ENCODE measurements at places on chromosomes 2 and 18. TPM values are rescaled to one million over a fixed set of nuclear protein-coding genes. Genes with fewer than 3 reads are reported as not detected.

TMEM163 gene
- 0.12 TPM for total RNA-seq

DNA sequence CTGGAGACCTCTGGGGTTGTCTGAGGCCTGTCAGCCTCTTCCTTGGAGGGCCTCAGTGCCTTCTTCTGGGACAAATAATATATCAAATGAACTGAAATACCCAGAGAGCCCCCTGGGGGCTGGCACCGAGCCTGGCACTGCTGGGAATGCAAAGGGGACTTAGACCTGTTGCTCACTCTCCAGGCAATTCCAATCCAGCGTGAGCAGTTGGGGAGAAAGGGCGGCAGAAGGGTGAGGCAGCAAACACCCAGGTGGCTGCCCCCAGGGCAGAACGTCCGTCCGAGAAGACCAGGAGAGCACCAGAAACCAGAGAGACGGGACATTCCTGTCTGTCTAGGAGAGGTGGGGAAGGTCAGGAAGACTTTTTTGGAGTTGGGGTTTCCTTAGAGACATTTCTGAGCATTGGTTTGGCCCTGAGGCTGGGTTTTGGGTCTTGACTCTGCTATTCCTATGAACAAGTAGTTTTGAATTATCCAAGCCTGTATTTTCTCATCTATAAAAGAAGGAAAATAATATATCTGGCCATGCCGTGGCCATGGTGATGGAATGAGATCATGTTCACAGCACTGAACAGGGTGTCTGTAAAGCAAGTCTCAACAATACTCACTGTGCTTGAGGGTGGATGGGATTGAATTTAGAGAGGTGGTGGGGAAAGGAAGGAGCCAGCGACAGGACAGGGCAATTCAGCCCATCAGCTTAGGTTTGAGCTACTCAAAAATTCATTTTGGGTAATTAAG lies 44.3 kb upstream of the ZBTB7C start:
- H3K36me3 ChIP-seq, result no peaks in the 10 kb centered on the region
- H3K4me3 ChIP-seq, result no peak overlapping the region
- peaks cover 68% of the 10 kb centered on the region for H3K27me3 ChIP-seq
- H3K27ac ChIP-seq, result no peak overlapping the region
- H3K4me1 ChIP-seq, result peaks cover 24% of the 10 kb centered on the region
- DNase-seq, result no peak

DNA sequence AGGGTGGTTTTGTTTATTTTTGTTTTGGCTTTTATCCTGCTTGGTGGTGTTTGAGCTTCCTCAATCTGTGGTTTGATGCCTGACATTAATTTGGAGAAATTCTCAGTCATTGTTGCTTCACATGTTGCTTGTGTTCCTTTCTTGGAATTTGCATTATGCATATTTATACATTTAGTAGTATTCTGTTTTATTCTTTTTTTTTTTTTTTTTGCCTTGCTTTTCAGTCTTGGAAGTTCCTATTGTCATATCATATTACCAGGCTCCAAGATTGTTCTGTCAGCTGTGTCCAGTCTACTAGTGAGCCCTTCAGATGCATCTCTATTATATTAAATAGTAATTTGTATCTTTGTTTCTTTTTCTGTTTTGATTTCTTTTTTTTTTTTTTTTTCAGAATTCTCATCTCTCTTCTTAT lies 77.0 kb downstream of the EPC2 start:
- peaks cover 89% of the 10 kb centered on the region for H3K4me1 ChIP-seq
- H3K36me3 ChIP-seq, result peaks cover 12% of the 10 kb centered on the region
- no peak for DNase-seq
- no peak overlapping the region for H3K4me3 ChIP-seq
- no peaks in the 10 kb centered on the region for H3K27me3 ChIP-seq
- H3K27ac ChIP-seq, result peak overlapping the region; percentile 58

- no peak overlapping the region for H3K4me3 ChIP-seq
- no peak for DNase-seq
- H3K4me1 ChIP-seq, result no peaks in the 10 kb centered on the region
- peaks cover 35% of the 10 kb centered on the region for H3K27me3 ChIP-seq
These were observed 28.4 kb downstream of the CNRIP1 start for GRCh38 chr2:68291314-68291713.

SH3BP4 gene
- total RNA-seq, result 1.5 TPM

CHST9 gene
- total RNA-seq, result not detected

DNA sequence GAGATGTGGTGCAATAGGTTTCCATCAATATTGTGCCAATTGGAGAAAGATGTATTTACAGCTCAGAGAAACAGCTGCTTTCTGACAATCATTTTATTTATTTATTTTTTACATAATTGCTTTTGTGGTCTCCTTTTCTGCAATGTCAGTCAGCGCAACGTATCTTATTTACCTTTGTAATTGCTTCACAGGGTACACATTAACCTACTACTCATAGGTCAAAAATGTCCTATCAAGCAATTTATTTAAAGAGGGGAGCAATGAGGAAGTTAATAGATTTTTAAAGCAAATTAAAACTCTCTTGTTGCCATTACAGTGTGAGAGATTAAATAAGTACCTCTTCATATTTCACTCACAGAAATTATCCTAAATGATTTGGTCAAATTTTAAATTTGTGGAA lies 291.0 kb downstream of the CALCRL start:
- H3K4me3 ChIP-seq, result no peak overlapping the region
- no peak for DNase-seq
- no peaks in the 10 kb centered on the region for H3K4me1 ChIP-seq
- H3K27me3 ChIP-seq, result no peaks in the 10 kb centered on the region

BCL2 gene
- total RNA-seq, result 98.3 TPM

- no peaks in the 10 kb centered on the region for H3K4me1 ChIP-seq
- no peak for DNase-seq
- H3K36me3 ChIP-seq, result no peaks in the 10 kb centered on the region
- no peak overlapping the region for H3K4me3 ChIP-seq
- H3K27me3 ChIP-seq, result no peaks in the 10 kb centered on the region
These were observed 385.4 kb upstream of the TMEFF2 start for GRCh38 chr2:192579965-192580700.

- H3K4me1 ChIP-seq, result peaks cover 56% of the 10 kb centered on the region
- DNase-seq, result no peak
- peaks cover 42% of the 10 kb centered on the region for H3K27me3 ChIP-seq
- peak within 1 kb of the TSS; percentile 41 for H3K27ac ChIP-seq
- no peaks in the 10 kb centered on the region for H3K36me3 ChIP-seq
- no peak within 1 kb of the TSS for H3K4me3 ChIP-seq
These were observed at the start of gene GALNT5 for GRCh38 chr2:157257312-157258252. GALNT5 (plus strand) TSS chr2:157257705; CDS start chr2:157258083, 378 bp downstream.

GRCh38 chr2:237682856-237683670 lies 55.7 kb downstream of the LRRFIP1 start:
- no peak overlapping the region for H3K27ac ChIP-seq
- no peak overlapping the region for H3K4me3 ChIP-seq
- peaks cover 18% of the 10 kb centered on the region for H3K4me1 ChIP-seq

POTEI gene
- total RNA-seq, result not detected

- no peaks in the 10 kb centered on the region for H3K4me1 ChIP-seq
- no peak for DNase-seq
- no peaks in the 10 kb centered on the region for H3K27me3 ChIP-seq
- no peaks in the 10 kb centered on the region for H3K36me3 ChIP-seq
- no peak overlapping the region for H3K27ac ChIP-seq
These were observed 135.8 kb upstream of the GPC1 start for GRCh38 chr2:240299710-240300068.
